ENCODE measurements at places on chromosomes 11 and 22.

- no peak for DNase-seq
These were observed 63.6 kb upstream of the FAM181B start for GRCh38 chr11:82796998-82797961.

DNA sequence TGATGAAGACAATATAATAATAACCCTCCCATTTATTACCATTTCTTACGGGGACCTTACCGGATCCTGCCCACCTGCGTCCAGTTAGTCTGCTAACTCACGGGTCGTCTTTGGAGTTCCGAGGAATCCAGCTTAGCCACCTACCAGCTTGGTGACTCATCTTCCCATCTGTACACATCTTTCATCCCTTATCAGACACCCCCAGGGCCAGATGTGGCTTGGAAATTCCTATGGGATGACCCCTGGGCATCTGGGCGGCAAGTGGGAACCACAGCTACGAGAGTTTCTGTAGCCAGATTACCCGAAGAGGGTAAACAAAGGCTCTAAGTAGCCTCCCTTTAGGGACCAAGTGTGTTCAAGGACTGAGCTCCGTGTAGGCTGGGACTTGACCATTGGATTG lies 12.8 kb upstream of the PRR5 start:
- DNase-seq = no peak

DNA sequence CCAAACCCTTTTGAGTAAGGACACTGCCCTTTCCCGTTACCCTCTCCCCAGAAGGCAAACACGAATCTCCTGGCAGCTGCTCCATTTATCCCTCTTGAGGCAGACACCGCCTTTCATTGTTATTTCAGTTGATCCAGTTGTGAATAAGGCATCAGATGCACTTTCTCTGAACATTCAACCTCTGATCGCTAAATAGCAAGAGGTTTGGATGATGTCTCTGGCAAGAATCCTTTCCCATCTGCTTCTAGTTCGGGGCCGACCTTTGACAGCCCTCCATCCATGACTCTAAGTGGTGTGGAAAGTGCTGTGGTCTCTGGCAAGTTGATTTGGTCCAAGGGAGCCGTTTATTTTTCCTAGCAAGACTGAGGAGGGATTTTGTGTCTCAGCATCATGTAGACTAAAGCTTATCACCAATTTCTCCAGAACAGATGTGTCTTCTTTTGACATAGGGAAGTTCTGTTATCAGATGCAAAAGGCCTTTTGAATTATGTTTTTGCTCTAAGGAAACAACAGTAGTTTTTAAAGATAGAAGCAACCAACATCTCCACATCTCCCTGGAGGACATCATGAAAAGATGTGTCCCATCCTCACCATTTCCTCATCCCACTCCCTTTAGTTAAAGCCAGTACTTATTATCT lies 123.6 kb downstream of the CCDC34 start:
- no peak for DNase-seq

DNA sequence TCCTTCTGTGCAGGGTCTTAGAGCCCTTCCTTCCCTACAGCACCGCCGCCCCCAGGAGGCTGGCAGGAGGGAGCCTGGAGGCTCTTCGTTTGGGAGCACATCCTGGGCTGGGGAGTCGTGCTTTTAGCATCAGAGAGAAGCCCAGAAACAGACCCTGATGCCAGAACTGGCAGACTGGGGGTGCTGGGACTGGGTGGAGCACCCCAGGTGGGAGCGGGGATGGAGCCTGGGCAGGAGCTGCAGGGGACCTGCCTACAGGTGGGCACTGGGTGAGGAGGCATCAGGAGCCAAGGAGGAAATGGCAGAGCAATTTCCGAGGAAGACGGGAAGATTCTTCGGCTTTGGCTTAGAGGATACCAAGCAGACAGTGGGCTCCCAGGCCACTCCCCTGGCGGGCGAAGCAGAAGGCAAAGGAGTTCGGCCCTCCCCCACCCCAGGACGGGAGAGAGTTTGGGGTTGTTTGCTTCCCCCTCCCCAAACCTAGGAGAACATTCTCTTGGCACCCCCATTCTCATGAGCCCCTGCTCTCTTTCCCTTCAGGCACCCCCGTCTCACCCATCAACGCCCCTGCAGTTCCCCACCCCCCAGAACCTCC lies 1.1 kb downstream of the SYT7 start:
- no peak for DNase-seq

DNA sequence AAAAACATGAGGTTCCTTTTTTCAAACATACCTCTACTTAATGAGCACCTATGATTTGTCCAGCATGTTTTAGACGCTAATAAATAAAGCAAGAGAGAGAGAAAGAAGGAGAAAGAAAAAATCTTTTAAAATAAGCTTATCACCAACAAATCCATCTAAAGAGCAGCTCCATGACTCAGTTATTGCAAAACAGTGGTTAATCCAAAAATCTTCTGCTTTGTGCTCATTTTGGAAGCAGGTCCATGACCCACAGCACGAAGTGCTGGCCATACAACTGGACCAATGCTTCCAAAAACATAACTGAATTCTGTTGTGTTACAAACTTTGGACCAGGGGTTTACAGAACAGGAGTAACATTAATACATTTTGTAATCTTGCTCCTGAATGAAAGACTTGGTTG lies 696.6 kb downstream of the KCNA4 start:
- no peak for DNase-seq

DNA sequence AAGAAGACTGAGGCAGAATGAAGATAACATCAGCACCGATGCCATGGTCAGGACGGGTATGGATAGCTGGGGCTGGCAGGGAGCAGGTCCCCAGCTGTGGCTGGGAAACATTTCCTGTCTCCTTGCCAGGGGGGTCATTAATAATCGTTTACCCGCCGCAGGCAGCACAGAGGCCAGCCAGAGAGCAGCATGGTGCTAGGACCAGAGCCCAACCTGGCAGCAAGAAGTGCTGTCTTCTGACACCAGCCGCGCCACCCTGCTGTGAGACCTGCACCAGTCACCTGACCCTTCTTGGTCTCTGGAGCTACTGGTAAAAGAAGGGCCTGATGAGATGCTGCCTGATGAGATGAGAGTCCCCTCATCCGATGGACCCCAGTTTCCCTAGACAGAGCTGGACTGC lies 36.3 kb downstream of the PDE2A start:
- DNase-seq = no peak

DNA sequence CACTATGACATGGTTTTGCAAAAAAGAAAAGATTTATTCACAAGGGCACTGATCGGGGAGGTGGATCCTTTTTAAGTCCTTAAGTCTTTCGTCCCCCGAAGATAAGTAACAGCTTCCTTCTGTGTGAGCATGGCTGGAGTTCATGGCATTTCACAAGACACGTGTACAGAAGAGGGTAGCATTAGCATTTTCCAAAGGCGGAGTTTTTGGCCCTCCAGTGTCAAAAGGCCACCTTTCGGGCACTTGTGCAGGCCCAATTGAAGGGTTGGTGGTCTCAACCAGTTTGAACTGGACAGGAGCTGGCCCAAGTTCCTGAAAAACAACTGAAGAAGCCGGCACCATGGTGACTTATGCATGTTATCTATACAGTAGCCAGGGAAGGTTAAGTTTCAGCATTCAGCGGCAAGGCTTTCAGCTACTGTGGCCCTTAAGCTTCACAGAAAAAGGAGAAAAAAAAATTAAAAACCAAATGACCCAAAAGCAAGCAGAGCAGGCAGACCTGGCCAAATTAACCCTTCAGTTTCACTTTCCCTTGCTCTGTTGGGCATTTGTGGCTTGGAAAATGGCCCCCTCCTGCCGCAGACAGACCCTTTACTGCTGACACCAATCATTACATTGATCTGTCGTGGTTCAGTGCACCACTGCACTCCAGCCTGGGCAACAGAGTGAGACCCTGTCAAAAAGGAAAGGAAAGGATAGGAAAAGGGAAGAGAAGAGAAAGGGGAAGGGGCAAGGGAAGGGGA lies 18.7 kb downstream of the ZNF74 start:
- DNase-seq = no peak

DNA sequence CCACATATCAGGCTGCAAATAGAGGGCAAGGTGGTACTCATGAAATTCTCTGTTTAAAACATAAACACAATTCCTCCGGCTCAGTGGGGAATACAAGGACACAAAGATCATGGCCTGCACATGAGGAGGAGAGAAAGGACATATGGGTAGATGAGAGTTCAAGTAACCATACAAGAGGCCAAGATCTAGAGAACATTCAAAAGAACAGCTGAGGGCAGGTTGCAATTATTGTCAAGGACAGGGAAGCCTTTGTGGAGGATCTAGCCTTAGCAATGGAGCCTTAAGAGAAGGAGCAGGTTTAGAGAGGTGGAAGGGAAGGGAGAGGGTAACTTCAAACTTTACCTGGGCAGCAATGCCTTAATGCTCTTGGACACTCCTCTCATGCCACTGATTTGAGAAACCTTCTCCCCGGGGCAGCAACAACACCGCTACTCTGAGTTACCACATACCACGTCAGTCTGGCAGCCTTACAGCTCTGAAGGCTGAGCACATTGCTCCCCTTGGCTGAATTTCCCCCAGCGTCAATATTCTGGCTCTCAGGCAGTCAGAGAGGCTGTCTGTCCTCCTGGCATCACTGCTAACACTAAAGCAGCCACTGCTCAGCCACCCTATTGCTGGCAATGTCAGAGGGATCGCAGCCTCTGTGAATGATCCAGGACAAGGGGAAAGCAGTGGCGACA lies 55.5 kb downstream of the CLPB start:
- DNase-seq = no peak

- no peak for DNase-seq
These were observed 2.9 kb upstream of the APOA1 start for GRCh38 chr11:116840224-116840745.

DNA sequence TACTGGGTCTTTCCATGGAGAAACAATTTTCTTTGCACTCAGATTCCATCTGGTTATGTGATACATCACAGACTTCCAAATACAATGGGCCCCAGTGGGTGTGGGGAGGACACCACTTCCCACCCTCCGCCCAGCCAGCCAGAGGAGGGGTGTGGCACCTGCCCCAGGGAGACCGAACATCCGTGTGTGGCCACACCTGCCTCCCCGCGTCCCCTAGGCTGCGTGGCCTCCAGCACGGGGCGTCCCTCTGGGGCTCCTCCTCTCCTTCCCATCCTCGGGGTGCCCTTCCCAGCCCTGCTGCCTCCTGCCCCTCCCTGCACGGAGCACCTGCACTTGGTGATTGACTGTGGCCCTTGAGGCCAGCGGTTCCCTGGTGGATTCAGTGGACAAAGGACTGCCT lies 49.1 kb downstream of the CERK start:
- DNase-seq = no peak

GRCh38 chr11:36304351-36304750 lies 8.3 kb downstream of the PRR5L start:
- no peak for DNase-seq

GRCh38 chr11:41113160-41113559 lies 346.3 kb downstream of the LRRC4C start:
- DNase-seq = no peak

DNA sequence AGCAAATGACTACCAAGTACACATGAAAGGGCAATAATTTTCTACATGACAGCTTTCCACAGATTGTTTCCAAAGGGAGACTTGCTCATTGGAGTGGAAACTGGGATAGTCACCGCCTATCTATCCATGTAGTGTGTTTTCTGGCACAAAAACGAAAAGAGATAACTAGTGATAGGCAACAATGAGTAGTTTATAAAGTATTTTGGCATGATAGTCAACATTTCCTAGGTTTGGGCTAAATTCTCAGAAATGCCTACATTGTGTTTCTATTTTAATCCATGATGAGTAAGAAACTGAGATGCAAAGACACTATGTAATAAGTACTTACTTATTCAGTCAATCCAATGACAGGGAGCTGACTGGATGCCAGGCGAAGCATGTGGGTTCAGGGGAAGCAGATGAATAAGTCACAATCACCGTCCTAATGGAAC lies 1129.1 kb downstream of the DLG2 start:
- DNase-seq = no peak

GRCh38 chr22:45318168-45318557 lies 8.4 kb downstream of the FAM118A start:
- DNase-seq = peak; percentile 59

DNA sequence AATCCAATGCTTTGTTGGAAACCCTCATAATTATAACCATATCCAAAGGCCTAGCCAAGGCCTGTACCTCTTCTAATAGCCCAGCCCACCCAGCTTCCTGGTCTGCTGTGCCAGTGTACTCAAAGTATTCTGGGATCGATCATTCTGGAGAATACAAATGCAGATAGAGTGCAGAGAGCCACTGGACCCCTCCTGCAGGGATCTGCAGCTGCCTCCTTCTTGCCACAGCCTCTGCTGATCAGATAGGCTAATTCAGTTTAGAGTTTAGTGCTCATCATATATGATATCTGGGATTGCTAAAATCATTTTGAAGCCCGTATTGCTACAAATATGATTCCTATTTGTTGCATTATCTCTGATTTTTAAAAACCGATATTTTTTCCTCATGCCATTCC lies 17.5 kb downstream of the CASP5 start:
- no peak for DNase-seq

DNA sequence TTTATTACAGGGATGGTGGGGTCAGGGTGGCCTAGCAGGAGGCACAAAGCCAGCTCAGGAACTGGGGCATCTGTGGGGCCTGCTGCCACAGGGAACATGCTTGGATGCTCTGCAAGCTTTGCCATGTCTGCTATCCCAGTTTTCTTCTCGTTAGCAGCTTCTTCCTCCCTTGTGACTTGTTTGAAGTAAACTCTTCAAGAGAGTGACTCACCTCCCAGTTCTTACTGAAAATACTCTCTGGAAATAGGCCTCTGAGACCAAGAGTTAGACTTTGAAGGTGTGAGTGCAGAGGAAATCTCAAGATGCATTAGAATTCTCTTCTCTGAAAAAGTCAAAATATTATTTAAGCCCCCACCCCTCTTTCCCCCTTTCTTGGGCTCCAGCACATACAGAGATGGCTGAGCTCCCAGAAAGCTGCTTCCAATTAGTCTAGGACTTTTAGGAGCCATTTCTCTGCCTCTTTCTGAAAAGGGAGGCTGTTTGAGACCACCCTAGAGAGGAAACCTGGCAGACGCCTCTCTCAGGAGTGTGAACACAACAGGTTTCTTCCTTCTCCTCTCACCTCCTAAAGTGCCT lies 15.1 kb downstream of the CWC15 start:
- DNase-seq = no peak

DNA sequence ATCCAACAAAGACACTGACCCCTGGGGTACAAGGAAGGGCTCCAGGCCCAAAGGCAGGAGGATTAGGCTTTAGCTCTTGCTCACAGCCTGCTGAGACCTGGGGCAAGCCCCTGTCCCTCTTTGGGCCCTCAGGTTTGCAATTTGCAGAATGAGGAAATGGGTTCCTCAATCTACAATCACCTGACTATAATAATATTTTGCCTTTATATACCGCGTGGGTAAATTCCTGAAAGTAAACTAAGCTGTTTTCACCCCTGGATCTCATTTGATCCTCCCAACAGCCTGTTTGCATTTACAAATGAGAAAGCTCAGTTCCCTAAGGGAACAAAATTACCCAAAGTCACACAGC lies 797 bp downstream of the STARD10 start:
- DNase-seq = no peak

Data from stimulated activated CD4-positive, alpha-beta T cell treated with anti-CD3 and anti-CD28 coated beads, Interleukin-1b, Interleukin-23, amount 100 ng/mL, for 1 hour (primary cell).